ENCODE measurements at places on chromosomes 11 and 22.

DNA sequence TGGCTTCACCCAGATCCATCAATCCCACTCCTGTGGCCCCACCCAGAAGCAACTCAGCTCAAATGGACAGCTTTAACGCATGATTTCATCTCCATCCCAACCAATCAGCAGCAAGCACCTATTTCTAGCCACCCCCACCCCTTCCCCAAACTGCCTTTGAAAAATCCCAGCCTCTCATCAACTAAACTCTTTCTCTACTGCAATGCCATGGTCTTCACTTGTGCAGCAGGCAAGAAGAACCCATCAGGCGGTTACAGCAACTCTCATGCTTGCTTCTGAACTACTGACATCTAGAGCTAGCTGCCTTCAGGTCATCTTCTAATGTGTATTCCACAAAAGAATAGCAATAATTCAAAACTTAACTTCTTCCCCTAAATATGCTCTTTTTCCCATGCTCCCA, 42.1 kb upstream of the STK33 start:
- no peak for DNase-seq

DNA sequence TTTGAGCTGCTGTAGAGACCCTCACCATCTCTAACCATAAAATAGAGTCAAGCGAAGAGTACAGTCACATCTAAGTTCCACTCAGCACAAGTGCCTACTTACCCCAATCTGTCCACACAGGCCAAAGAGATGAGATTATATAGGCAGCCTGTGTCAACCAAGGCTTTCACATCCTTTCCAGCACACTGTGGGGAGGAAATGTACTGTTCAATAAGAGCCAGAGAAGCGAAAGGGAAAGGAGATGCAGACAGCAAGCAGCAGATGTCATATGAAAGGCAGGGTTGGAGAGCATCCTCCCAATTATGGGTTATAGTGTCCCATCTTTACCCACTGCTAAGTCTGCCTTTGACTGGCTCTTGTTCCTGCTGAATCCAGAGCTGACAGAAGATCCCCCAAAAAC, 16.4 kb downstream of the NRIP3 start:
- DNase-seq: no peak

GRCh38 chr11:27610280-27610679, 90.0 kb downstream of the BDNF start:
- DNase-seq: no peak

GRCh38 chr11:21625982-21626381, 566.9 kb upstream of the ANO5 start:
- no peak for DNase-seq

DNA sequence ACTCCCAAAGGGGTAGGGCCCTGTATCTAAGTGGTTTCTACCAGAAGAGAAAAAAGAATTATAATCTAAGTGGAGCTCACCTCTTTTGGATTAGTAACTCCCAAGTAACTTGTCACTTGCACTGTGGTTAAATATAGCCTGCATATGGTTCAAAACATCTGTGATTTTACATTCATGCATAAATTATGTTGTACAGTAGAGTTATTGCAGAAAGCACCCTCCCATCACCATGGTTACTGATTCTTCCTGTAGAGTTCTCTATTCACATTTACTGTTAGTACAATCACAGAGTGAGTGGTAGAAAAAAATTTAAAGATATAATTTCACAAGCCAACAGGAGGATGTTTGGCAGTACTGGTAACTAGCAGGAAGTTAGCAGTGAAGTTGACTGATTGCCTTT, 80.4 kb downstream of the LRRC4C start:
- DNase-seq: no peak

- DNase-seq: no peak
Measured at GRCh38 chr11:1923201-1923956, 3.9 kb downstream of the TNNT3 start.

DNA sequence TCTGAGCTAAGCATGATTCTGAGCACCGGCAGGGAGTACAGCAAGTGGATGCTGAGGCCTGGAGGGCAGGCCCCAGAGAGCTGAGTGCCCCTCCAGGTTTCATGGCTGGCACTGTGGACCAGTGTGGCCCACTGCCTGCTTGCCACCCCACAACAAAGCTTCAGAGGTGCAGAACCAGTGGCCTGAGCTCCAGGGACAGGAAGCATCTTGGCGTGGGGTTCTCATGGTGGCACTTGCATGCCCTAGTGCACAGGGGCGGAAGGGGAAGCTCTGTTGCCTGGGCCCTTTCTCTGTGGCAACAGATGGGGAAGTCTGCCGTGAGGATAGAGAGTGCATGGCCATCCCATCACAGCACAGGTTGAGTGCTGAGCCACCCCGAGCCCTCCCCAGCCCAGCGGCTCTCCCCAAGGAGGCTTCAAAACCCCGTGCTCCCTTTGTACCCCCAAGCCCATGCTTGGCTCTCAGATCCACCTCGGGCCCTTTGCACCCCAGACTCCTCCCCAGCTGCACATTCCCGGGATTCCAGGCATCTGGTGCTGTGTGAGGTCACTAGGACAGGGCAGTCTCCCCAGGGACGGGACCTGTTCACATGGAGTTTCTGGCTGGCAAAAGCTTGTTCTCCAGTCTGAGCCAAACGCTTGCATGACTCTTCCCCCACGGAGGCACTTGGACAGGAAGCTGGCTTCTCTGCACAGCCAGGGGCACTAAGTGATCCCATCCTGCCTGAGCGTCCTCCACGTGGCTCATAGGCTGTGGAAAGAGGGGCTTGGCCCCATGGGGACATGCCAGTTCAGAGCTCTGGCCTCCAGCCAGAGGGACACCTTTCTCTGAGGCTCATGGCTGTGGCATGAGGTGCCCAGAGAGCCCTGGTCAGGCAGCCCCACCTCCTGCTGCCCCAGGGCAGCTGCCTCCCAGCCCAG, 4.2 kb downstream of the SLC25A1 start:
- DNase-seq: peak; percentile 55

Measured in activated CD8-positive, alpha-beta memory T cell treated with anti-CD3 and anti-CD28 coated beads for 24 hours (primary cell).